T-helper 2 cell treated with Interferon-gamma antibody and Interleukin-4, amounts not matched to agents 5 μg/mL and 100 μg/mL, for 36 hours (primary cell): ENCODE measurements at places on chromosomes 3 and 15.

DNA sequence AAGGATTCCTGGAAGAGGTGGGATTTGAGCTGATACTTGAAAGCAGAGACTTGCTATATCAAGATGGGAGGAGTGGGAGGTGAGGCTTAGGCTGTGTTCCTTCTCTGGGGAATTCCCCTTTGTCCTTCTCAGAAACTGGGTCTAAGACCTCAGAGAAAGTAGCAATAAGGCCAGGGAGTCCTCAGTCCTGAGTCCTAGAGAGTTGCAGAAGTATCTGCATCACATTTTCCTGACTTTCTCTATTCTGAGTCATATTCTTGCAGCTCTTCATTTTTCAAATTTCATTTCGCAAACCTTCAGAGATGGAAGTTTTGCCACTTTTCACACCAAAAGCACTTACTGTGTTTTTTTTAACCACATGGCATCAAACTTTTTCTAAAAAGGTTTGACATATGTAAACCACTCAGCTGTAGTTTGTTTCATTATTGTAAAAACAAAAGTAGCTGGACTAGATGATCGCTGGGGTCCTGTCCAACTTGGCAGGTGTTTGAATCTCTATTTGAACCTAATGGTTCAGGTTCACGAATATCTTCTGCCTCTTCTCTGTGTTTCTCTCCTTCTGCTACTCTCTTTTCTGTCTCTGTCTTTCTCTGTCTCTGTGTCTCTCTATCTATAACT is 21.3 kb downstream of the COLQ start:
- DNase-seq = peak; percentile 29
- no peaks in the 10 kb centered on the region for H3K36me3 ChIP-seq
- H3K27me3 ChIP-seq = no peaks in the 10 kb centered on the region
- H3K27ac ChIP-seq = no peak overlapping the region
- no peak overlapping the region for H3K4me3 ChIP-seq

- H3K36me3 ChIP-seq = no peaks in the 10 kb centered on the region
- no peak overlapping the region for H3K27ac ChIP-seq
- DNase-seq = no peak
- peaks cover 2% of the 10 kb centered on the region for H3K27me3 ChIP-seq
- peaks cover 4% of the 10 kb centered on the region for H3K4me1 ChIP-seq
These were observed 4.1 kb upstream of the HDAC11 start for GRCh38 chr3:13475871-13476590.

GRCh38 chr15:85593809-85594445 is 200.8 kb downstream of the KLHL25 start:
- DNase-seq = no peak
- no peaks in the 10 kb centered on the region for H3K27me3 ChIP-seq
- H3K4me3 ChIP-seq = no peak overlapping the region
- H3K4me1 ChIP-seq = peaks cover 38% of the 10 kb centered on the region
- H3K27ac ChIP-seq = no peak overlapping the region
- H3K36me3 ChIP-seq = peaks cover 29% of the 10 kb centered on the region

DNA sequence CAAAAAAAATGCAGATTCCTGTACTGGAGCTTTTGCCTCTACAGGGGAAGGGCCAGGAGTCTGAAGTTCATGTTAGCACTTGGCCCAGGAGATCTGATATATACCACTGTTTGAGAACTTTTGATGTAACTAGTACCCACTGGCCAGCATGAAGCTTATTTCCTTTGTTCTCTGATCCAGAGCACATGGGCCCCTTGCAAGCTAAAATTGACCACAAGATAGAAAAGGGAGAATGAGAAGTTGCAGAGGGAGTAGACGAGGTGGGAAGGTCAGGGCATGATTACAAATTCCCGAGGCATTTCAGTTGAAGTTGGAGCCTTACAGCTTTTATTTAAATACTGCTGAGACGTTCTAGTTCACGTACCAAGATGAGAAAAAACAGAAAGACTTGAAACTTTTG is 28.2 kb downstream of the TGM4 start:
- H3K36me3 ChIP-seq = no peaks in the 10 kb centered on the region
- H3K27ac ChIP-seq = no peak overlapping the region
- H3K27me3 ChIP-seq = peaks cover 1% of the 10 kb centered on the region
- no peak for DNase-seq
- peaks cover 2% of the 10 kb centered on the region for H3K4me1 ChIP-seq
- no peak overlapping the region for H3K4me3 ChIP-seq

DNA sequence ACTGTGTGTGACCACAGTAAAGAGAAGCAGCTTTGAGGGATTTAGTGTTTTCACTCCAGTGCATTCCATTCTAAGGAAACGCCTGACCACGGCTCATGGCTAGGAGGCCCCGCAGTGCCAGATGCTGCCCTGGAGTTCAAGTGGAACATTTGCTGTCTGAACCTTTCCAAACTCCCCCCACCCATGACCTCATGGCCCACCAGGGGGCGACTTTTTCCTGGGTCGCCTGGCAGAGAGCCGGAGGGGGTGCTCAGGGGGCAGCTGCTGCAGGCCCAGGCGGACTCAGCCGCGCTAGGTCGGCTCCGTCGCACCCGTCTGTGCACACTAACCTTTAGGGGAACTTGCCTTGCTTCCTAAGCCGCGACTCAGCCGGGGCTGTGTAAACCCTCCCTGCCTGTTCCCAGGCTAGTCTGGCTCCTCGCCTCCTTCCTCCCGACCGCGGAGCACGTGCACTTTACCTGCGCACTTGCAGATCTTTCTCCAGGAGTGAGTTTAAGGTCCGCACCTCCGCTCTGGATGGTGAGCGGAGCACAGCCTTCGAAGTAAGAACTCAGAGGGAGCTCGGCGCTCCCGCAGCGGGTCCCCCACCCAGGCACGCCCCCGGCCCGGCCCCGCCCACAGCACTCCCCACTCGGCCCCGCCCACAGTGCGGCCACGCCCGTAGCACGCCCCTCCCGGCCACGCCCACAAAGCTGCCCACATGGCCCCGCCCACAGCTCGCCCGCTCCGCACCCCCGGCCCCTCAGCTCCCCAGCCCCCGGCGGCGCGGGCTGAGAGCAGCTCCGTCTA is at the start of gene OCA2:
Gene OCA2, minus strand, starts transcription at position 550 of the 789 bp plus-strand sequence. CDS start 17,441 bp downstream, outside the sequence.
- H3K4me3 ChIP-seq = peak within 1 kb of the TSS; percentile 37
- no peaks in the 10 kb centered on the region for H3K36me3 ChIP-seq
- H3K27me3 ChIP-seq = peaks cover 57% of the 10 kb centered on the region
- no peak within 1 kb of the TSS for H3K27ac ChIP-seq

GRCh38 chr15:70435872-70436271 is 327.5 kb downstream of the UACA start:
- peak overlapping the region; percentile 19 for H3K4me3 ChIP-seq
- DNase-seq = no peak
- no peaks in the 10 kb centered on the region for H3K36me3 ChIP-seq
- peaks cover 15% of the 10 kb centered on the region for H3K4me1 ChIP-seq

DNA sequence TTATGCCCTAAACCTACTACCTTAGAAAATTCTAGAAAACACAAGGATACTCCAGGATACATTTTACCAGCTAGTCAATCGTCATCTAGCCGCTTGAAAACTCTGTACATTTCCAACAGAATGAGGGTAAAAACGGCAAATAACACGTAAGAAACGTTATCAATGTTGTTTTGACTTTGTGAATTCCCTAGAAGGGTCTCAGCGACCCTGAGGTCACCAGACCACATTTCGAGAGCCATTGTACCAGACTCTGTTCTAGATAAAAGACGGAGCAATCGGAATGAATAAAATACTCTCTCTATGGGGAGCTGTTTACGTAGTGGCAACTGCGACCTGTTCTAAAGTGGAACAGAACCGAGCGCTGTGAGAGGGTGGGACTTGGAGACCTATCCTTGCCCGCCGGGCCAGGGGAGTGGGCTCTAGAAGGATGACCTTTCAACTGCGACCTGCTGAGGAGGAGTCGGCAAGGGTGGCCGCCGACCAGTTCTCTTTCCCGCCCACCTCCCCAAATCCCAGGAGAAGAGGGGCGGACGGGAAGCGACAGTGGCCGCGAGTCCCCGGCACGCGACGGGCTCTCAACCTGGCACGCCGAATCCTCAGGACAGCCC is 778 bp upstream of the AP4E1 start:
- peak overlapping the region; percentile 98 for H3K27ac ChIP-seq
- no peaks in the 10 kb centered on the region for H3K27me3 ChIP-seq
- peaks cover 20% of the 10 kb centered on the region for H3K4me1 ChIP-seq
- H3K36me3 ChIP-seq = peaks cover 10% of the 10 kb centered on the region
- H3K4me3 ChIP-seq = peak overlapping the region; percentile 97

GRCh38 chr15:91884606-91885005 is 31.1 kb downstream of the SLCO3A1 start:
- no peak overlapping the region for H3K27ac ChIP-seq
- H3K36me3 ChIP-seq = peaks cover 3% of the 10 kb centered on the region
- H3K4me1 ChIP-seq = peaks cover 19% of the 10 kb centered on the region
- no peak for DNase-seq
- H3K27me3 ChIP-seq = no peaks in the 10 kb centered on the region

- no peak for DNase-seq
- no peak overlapping the region for H3K4me3 ChIP-seq
- H3K4me1 ChIP-seq = peaks cover 3% of the 10 kb centered on the region
- H3K36me3 ChIP-seq = no peaks in the 10 kb centered on the region
These were observed 20.7 kb downstream of the TPM1 start for GRCh38 chr15:63063164-63063756.
